Testis (tissue), 5 donors: ENCODE measurements at places on chromosomes 2 and 18.

- DNase-seq: peak; percentile 74
Measured at GRCh38 chr2:30026091-30027055, 105.0 kb upstream of the ALK start.

GRCh38 chr2:31660165-31660564 is 79.4 kb upstream of the SRD5A2 start:
- DNase-seq: no peak

- DNase-seq: no peak
Measured at GRCh38 chr18:62741584-62741983, 26.2 kb downstream of the PHLPP1 start.

GRCh38 chr2:38290332-38290731 is 86.7 kb downstream of the ATL2 start:
- DNase-seq: no peak

- peak; percentile 93 for DNase-seq
Measured at GRCh38 chr2:102063941-102064678, 72.3 kb downstream of the IL1R2 start.
